ENCODE measurements at places on chromosomes 12 and 14.

DNA sequence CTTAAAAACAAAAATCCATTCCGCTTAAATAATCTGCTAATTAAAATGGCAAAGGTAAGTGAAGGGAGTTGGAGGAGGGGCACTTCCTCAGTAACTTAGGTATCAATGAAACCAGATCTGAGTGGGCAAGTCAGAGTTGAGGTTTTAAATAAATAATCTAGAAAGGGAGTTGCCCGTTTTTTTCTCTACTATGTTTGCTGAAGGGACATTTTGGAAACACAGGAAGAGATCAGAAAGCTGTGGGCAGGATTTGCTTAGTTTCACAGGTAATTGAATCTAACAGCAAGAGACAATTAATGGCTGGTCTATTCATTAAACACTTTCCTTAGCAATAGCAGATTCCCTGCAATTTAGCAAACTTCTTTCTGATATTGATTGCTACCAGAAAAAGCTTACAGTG, 186.0 kb upstream of the ABCD2 start:
- no peak for DNase-seq

DNA sequence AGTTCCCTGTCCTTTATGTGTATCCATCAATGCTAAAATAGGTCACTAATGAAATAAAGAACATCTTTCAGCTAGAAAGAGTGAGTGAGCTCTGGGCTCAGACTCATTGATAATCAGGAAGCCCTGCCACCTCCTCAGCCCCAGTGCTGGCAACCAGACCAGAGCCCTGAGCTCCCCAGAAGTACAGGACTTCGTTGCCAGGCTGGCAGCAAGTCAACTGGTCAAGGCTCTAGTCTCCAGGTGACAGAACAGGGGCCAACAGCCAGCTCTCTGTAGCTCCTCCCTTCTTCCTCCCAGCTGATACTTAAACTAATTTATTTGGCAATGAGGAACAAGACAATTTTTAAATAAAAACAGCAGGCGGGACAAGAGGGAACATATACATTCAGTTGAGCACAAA, 145.3 kb downstream of the EGLN3 start:
- peak; percentile 22 for DNase-seq

DNA sequence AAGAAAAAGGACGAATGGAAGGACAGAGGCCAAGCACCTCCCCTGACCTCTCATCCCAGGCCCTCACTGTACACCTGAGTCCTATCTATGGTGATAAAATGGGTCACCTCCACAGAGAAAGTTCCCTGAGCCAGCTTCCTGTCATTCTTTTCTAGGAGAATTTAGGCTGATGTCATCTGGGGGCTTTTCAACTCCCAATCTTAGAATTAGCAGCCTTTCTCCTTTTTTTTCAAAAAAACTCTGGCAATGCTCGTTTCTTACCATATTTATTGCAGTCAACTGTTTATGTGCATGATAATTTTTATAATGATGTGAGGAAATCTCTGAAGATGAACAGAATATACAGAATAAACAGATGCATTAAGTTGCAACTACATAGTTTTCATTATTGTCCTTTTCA, 177.6 kb downstream of the SNAPC1 start:
- DNase-seq: no peak

DNA sequence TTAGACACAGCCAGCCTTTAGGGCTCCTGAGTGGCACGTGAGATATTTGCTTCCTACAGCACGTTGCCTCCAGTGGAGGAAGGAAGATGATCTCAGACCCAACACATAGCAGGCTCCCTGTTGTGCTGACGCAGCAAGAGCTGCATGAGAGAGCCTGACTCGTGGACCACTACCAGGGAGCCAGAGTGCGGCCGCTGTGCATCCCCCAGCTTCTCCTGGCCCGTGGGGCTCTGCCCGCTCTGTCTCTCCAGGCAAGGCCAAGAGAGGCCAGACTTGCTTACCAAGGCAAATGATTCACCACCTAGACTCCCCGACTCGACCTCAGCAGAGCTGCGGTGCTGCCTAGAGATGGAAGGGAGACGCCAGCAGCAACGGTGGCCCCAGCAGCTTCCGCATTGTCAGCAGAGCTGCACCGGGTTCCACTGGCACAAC, 37.5 kb downstream of the MAP3K9 start:
- DNase-seq: no peak

DNA sequence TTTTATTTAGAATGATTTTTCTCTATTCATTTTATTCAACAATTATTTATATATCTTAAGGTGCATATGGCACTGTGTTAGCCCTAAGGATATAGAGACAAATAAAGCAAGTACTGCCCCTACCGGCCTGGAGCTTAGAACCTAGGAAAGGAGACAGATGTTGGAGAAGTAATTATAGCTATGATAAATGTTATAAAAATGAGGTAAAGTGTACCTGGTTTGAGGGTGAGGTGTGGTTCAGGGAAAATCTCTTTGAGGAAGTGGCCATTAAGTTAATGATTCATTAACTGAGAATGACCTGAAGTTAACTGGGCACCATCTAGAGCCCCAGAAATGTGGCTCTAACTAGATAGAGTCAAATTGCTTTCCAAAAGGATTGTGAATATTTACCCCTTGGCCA, 31.9 kb downstream of the CDKL1 start:
- no peak for DNase-seq

DNA sequence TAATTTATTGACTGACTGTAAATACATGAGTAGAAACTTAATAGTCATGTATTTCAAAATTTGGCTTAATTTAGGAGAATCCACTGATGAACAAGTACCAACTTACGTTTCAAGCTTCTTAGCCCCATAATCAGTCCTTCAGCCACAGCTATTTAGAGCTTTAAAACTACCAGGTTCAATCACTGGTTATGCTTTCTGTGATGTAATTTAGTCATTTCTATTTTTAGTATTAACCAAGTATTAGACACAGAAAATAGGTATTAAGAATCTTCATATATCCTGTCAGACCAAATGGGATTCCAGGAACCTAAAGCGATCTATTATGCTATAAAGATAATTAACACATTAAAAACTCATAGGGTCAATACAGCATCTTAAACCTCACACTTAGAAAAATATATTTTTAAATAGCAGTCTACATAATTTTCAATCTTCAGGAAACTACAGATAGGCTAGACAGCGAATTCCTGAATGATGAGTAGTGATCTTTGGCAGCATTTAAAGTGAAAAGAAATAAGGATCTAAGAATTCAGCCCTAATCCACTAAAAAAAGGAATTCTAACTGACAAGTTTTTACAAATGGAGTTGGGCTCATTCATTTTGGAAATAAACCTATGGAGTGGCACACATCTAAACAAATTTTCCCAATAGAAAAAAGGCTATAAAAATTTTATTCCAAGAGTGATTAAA, 51.5 kb downstream of the ZC3H14 start:
- DNase-seq: no peak

DNA sequence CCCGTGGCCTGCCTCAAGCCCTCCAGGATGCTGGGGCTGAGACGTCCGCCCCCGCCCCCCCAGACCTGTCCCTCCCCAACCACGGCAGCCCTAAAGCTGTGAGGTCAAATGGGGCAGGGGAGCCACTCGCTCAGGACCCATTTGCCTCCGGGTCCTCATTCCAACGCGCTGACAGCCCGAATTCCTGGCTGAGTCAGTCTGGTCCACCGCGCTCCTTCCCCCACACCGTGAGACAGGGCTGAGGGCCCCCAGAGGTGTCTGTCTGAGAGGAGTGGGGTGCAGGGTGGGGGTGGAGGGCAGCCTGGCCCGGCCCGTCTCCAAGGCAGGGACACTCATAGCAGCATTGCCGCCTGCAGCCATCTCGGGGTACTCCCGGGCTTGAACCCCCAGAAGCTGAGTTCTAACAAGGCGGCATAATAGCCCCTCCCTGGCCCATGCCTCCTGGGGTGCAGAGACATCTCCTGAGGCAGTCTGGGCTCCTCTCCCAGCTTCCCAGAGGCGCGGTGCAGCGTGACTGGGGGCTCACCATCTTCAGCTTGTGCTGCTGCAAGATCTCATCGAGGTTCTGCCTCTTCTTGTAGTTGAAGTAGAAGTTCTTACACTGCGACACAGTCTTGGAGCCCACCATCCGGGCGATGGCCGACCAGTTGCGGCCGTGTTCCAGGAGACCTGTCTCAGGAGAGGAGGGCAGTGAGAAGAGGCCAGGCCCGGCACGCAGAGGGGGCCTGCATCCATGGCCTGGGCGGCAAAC, 90.5 kb downstream of the RFLNA start:
- no peak for DNase-seq

DNA sequence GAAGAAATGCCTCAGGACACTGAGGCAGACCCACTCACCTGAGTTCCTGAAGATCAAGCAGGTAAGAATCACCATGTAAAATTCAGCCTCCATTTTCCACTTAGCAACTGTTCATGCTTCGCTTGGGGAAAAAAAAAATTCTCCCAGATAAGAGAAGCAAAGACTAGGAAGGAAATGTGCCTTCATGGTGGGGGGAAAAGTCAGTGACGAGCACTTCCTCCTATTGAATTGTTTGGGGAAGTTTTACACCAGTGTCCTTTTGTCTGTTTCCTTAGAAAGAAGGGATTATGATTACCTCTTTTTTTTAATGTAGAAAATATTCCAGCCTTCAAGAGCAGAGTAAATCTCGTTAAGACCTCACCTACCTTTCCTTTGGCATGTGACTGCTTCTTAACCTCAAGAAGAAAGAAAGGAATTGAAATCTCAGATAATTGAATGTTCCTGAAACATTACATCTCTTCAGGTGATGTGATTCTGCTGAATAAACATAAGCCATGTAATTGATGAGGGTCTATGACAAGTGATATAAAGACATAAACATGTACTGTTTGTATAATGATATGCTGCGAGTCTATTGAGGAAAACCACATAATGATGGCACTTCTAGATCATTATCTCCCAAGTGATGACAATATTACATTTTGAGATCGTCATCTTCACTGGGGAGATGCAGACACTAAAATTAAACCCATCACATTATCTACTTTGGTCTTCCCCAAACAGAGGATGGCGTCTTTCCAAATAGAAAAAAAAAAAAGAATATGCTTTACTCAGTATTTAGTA, at the start of gene PTPRB:
Gene PTPRB, minus strand, starts transcription at position 127 of the 783 bp plus-strand sequence. Its CDS starts 34 bp downstream, at position 93.
- DNase-seq: no peak

- DNase-seq: no peak
These were observed 309.2 kb downstream of the FOXG1 start for GRCh38 chr14:29075761-29076160.

GRCh38 chr14:31842899-31843298, 234.2 kb upstream of the ARHGAP5 start:
- DNase-seq: no peak

DNA sequence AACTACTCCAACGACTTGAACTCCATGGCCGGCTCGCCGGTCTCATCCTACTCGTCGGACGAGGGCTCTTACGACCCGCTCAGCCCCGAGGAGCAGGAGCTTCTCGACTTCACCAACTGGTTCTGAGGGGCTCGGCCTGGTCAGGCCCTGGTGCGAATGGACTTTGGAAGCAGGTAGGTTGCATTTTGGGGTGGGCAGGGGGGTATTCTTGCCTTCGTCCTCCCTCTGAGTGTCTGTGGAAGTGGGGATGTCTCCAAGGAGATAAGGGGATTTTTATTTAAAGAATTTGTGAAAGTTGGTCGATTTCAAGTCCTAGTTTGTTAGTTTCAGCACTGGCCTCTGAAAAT, 1.3 kb downstream of the ASCL1 start:
- DNase-seq: no peak

- no peak for DNase-seq
These were observed 100.3 kb upstream of the PLEKHG7 start for GRCh38 chr12:92602476-92602875.

DNA sequence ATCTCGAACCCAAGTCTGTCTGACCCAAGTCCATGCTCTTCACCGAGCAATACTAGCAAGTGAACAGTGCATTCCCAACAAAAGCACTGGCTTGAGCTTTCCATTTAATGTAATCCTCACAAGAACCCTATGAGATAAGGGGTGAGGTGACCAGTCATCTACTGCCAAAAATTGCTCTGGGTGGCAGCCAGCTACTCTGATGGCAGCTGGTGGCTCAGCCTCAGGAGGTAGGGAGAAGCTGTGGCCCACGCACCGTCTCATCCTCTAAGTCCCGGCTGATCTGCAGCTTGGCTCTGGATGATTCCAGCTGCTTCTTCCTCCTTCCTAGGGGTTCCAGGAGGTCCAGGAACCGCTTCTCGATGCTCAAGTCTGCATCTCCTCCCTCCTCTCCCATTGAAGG, 75.2 kb downstream of the PLEKHG3 start:
- DNase-seq: no peak

GRCh38 chr14:65080960-65081747, 21.2 kb downstream of the MAX start:
- no peak for DNase-seq

DNA sequence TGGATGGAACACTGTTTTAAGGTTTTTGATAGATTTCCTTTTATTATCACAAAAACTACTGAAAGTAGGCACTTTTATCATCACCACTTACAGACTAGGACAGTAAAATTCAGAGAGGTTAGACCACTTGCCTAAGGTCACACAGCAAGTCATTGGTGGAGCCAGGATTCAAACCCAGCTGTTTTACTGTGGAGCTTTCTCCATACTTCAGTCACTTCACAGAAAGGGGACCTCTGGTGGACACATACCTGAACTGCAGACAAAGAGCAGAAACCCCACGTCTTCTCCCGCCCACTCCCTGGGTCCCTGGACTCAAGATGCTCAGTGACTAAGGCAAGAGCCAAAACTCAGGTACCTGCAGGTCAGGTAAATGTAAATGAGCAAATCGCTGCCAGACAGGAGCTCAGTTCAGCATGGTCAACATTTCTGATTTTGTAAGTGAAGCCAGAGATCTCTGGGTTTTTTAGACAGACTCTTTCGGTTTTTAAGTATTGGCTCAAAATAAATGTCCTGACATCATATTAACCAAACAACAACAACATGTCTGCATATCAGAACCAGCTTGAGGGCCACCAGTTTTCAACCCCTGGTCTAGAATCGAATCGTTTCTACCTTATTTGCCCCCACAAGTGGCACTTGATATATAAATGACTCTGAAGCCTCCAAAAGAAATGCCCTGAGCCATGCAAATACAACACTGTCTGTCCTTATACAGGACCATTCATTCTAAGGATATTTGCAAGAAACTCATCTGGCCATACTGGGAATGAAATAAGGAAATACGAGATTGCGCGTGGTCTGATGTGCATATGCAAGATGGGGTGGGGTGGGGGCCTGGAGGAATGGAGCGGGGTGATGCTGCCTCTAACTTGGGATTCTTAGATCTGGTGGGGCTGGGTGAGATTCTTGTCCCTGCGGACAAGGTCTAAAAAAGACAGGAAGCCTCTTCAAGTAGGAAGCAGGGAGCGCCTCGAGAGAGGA, 110.9 kb downstream of the KSR2 start:
- DNase-seq: peak; percentile 53

GRCh38 chr12:6768990-6769389, 2.8 kb downstream of the PTMS start:
- DNase-seq: no peak

GRCh38 chr12:69686731-69687130, 12.4 kb downstream of the BEST3 start:
- DNase-seq: no peak

DNA sequence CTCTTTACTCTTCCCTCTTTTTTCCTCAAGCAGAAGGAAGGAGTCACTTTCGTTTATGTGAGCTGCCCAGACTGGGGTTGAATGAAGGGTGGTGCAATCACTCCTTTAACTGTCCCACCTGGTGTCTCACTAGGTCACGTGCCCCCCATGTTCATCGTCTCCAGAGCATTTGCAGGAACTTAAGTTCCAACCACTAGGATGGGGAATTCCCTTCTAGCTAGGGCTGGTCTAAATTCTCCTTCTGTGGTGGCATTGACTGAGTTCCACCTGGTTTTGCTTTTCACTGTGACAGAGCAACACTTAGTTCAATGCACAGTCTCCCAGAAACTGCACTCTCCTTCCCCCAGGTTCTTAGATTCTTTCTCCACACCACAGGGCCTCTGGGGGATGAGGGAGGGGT, 9.5 kb downstream of the FANCM start:
- DNase-seq: no peak

- DNase-seq: no peak
These were observed 179.3 kb downstream of the PCNX1 start for GRCh38 chr14:71086567-71086966.

All from head of caudate nucleus (tissue), 42 donors.